ENCODE measurements at places on chromosomes 4 and X.

DNA sequence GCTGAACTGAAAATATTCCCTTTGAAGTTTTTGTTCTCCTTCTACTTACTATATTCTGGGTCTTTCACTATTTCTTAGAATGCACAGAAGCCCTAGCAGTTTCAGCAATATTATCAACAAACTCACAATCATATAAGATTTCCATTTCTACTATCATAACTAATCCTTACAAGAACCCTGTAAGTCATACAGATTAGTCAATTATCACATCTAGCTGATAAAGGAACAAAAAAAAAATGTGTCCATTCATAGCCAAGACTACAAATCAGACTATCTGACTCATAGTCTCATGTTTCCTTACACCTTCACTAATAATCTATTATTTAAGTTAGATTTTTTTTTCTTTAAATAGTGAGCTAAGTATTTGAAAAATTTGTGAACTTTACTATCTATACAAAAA lies 72.5 kb downstream of the LRBA start:
- DNase-seq, result no peak

DNA sequence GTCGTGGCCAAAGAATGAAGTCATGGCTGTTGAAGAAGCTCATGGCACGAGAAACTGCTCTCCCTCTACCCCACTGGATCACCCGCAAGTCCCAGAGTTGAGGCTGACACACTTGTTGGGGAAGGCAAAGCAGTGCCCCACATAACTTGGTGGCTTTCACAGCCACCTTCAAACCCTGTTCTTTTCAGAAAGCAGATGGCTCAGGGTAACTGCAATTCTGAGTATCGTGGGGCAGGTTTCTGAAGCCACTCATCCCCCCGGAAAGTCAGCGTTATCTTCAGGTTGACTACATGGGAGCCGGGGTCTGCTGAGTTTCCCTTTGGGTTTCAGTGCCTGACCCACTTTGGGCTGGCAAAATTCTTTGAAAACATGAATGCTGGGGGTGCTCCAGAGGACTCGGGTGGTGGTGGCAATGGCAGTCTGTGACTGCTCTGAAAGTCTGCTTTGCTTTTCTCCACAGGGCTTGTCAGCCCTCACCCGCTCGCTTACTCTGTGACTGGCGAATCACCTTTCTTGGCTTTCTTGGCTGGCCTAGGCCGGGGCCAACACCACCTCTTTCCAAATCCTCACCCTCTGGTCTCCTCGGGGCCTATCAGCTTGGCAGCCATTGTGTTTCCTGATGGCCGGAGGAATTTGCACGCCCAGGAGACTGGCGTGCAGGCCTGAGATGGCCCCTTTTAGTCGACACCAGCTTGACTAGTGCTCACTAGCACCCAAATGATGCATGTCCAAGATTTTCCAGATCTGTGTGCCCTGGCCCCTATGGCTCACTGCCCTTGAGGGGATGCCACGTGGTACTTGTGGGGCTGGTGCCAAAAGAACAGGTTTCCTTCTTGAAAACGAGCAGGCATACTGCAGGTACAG lies 7.3 kb downstream of the PPP1R3F start:
- no peak for DNase-seq

DNA sequence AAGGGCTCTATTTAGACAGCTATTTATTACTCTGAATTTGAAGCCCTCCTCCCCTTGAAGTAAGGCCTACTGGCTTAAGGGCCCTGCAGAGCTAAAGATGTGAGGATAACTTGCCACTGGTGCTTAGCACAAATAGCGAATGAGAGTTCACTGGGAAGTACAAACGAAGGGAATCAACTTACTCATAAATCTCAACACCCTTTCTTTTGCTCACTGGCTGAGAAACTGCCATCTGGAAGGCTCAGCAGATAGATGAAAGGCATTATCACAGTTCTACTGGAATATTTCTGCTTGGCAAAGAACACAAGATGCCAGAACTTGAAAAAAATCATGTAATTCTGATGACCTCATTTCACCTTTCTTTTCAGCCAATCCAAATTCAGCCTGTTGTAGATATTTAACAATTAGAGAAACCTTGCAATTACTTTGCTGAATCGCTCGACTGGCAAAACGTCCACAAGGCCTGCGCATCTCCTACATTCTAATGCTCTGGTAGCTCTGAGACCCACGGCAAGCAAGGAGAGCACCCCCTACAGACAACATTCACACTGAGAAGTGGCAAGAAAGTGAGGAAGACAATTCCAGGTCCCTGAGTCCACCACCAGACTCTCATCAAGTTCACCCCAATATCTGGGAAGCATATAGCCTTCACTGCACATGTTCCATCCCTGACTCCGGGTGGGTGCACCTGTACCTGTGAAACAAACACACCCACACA lies 27.5 kb downstream of the TSPAN5 start:
- DNase-seq, result no peak

DNA sequence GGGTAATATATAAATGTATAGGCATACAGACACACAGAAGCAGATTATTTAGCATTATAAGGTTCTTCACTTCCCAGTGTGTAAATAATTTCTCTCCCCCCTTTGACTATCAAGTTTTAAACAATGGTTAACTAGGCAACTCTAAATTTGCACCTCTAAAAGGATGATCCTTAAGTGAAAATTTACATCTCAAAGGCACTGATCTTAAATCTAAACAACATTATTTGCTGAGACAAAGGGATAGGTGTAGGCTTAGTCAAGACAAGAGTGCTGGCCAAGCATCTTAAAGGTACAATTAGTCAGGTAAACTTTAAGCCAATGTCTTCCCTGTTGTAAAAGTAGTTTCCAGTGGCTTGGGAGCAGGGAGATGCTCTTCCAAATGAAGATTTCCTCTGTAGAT lies 33.0 kb downstream of the NLRP2B start:
- no peak for DNase-seq

DNA sequence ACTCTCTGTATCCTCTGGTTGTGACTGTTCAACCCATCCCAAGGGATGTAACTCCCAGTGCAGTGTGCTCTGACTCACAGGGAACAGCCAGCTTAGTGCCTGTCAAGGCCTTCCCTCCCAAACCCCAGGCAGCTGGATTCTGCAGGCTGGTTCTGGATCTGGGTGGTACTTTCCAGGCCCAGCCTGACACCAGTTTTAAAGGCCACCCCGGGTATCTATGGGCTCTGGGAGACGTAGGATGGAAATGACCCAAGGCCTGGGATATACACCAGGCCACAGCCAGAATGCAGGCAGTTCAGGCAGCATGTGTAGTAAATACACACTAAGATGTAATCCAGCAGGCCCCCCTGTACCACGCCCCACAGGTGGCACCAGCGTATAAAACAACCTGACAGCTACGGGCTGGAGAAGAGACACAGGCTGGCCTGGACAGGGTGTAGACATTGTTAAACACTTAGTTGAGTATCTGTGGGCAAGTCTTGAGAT lies 64.2 kb downstream of the SPINK2 start:
- DNase-seq, result peak; percentile 57

DNA sequence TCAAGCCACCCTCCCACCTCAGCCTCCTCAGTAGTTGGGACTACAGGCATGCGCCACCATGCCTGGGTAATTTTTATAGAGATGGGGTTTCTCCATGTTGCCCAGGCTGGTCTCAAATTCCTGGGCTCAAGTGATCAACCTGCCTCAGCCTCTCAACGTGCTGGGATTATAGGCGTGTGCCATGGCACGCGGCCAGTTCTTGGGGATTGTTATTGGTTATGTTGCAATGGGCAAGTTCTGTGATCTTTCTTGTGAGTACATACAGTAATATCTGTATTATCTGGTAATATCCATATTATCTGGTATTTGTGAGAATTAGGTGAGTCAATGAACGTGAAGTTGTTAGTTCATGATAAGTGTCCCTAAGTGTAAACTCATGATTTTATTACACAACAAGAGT lies 90.3 kb upstream of the TBL1X start:
- no peak for DNase-seq

DNA sequence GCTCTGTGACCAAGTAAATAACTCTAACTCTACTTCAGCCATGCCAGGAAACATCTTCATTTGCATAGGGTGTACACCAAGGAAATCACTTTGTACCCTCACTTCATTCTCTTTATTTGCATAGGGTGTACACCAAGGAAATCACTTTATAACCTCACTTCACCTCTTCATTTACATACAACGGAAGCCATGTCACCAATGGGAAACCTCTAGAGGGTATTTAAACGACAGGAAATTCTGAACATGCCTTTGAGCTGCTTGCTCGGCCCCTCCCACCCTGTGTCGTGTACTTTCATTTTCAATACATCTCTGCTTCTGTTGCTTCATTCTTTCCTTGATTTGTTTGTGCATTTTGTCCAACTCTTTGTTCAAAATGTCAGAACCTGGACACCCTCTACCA lies 848.1 kb upstream of the FRG1 start:
- no peak for DNase-seq

GRCh38 chrX:94204524-94204923 lies 530.5 kb downstream of the FAM133A start:
- DNase-seq, result no peak

GRCh38 chr4:102036016-102036415 lies 245.5 kb downstream of the BANK1 start:
- no peak for DNase-seq

- DNase-seq, result no peak
These were observed 59.9 kb downstream of the PROM1 start for GRCh38 chr4:16023776-16024408.

- DNase-seq, result no peak
These were observed 13.2 kb upstream of the SHOX start for GRCh38 chrX:617401-617800.

DNA sequence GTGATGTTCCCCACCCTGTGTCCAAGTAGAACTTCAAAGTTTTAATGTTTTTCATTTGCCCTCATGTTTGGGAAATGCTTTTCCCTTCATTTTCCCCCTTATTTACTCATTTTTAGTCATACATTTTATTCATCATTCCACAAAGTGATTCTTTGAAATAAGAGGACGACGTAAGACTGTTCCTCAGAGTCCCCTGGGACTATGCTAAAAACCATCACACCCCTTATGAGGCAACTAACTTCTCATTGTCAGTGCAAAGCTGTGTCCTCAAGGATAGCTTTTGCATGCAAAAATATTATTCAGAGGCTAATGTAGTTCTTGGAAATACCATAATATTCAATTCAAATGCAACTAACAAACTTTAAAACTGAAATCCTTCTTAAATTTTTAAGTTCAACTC lies 14.8 kb upstream of the ADGRG2 start:
- no peak for DNase-seq

GRCh38 chr4:2798399-2799223 lies 5.7 kb downstream of the SH3BP2 start:
- DNase-seq, result no peak

- DNase-seq, result no peak
These were observed 1.2 kb upstream of the AMER1 start for GRCh38 chrX:64206556-64207162.

DNA sequence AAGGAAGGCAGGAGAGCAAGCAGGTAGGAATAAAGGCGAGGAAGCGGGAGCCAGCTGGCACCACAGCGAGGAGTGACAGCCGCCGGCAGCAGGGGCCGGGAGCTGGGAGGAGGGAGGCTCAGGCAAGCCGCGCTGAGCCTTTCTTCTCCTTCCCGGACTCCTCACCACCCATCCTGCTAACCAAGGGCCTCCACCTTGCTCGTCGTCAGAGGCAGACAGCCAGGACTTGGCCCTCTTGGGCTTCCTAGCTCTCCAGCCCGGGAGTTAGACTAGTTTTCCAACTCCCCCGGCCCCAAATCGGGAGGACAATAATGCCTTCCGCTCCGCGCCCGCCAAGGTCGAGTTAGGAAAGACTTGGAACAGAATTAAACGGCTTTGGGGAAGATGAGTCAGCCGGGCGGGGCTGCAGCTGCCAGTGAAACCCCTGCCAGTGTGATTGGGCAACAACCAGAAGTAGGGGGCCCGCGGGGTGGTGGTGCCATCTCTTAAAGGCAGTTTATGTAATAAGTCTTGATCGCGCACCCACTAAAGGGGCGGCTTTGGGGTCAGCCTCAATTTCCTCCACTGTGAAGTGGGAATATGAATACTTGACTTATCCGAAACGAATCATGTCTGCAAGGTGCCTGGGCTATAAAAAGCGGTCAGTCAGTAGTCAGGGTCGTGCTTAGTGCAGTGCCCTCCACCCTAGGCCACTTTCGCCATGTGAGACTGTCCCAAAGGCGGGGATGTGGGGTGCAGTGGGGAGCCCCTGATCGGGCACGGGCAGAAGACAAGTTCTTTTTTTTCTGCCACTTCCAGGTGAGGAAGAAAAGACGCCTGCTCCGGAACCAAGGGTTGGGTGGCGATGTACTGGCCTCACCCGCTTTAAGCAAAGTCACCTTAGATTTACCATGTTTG lies 6.7 kb upstream of the HSD17B10 start:
- peak; percentile 7 for DNase-seq

DNA sequence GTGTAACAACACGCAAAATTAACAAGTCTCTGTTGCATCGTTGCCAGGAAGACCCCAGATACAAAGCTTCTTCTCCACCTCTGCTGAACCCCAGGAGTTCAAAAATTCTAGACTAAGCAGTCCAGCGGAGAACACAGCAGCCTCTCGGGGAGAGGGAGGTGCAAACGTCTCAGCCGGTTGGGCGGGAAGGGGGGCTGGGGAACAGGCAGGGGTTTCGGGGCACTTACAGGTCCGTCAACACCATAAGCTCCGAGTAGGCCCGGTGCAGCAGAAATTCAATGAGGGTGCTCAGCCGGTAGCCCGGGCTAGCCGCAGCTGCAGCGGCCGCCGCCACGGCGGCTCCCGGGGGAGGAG lies 394 bp downstream of the MED14 start:
- DNase-seq, result no peak

- no peak for DNase-seq
These were observed 1360.9 kb downstream of the STIM2 start for GRCh38 chr4:28221536-28221935.

GRCh38 chrX:21373637-21374162 lies 518 bp upstream of the CNKSR2 start:
- DNase-seq, result no peak

DNA sequence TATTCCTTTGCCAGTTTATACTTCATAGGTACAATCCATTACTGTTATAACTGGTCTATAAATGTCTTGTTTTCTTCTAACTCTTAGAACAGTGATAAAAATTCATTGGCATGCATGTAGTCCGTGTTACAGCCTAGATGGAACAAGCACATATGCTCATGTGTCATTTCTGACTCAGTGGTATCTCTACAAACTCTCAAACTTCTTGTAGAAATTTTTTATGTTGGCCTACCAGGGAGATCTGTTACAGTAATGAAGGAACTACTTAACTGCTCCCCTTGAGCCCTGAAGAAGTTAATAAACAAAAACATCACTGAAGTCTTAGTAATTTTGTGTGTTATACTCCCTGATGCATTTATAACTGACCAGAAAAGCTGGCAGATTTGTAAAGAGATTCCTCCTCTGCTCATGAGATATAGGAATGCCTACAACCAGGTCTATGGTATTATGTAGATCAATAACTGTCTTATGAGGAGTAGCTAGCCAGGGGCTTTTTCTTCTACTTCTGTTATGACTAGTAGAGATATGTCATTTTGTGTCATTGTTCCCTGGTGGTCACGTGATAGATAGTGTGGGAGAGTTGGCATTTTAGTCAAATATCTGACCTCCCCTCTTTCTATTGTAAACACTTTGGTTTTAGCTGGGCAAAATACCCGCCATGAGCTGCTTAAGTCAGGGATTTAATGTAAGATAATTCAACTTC lies 53.7 kb upstream of the FAAH2 start:
- no peak for DNase-seq

Data from H54 (cell line).